Stimulated activated naive CD8-positive, alpha-beta T cell treated with anti-CD3 and anti-CD28 coated beads, Interleukin-15, Interleukin-2, amounts not matched to agents 100 U/mL and 50 U/mL, for 24 hours (primary cell): ENCODE measurements at places on chromosomes 5 and 9.

DNA sequence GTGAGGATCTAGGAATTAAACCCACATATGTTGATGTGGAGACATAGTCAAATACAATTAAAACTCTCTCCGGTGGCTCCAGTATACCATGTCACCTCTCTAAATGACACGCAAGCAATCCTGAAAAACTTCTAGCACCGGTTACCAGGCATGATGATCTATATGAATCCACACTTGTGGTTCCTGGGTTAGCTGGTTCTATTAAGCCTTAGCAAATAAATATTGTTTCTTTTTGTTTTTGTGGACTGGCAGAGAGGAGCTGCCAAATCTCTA, 104.8 kb downstream of the SEC61B start:
- DNase-seq: no peak

DNA sequence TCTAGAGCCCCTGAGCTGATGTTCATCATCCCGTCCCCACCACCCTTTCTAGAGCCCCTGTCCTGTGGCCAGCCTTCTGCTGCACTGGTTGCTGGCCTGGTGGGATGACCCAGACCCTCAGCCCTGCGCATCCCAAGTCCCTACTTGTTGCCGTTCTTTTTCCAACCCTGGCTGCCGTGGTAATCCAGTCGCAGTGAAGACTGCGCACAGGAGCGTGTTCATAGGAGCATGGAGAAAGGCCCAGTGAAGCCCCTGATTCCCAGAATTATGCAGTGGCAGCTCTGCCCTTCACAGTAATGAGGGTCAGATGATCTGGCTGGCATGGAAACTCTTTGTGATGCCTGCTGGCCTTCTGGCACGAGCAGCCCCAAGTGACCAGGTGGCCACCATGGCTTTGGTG, 183.3 kb downstream of the CACNA1B start:
- no peak for DNase-seq

DNA sequence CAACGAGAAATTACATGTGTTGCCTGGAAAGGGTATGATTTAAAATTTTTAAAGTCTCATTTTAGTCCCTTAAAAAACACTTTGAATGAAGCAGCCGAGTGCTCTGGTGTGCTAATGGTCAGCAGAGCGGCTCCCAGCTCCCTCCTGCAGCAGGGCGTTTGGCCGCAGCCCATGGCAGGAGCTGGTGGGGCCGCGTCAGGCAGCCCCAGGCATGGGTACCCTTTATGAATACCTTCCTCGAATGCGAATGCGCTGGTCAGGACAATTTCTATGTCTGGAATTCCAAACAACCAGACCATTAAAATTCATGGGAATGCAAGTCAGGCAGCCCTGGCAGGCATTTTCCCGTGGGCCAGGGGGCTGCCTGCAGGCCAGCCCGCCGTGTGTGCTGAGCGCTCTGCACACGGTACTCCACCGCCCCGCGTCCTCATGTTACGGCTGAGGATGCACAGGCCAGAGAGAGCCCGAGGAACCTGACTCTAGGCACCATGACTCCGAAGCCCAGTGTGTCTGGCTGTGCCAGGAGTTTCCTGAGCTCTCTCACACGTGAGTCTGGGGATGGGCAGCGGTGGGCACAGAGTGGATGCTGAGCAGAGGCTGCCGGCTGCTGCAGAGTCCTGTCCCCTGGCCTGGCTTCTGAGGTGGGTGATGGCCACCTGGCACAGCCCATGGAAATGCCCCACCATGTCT, 123.7 kb downstream of the WNK2 start:
- DNase-seq: no peak

DNA sequence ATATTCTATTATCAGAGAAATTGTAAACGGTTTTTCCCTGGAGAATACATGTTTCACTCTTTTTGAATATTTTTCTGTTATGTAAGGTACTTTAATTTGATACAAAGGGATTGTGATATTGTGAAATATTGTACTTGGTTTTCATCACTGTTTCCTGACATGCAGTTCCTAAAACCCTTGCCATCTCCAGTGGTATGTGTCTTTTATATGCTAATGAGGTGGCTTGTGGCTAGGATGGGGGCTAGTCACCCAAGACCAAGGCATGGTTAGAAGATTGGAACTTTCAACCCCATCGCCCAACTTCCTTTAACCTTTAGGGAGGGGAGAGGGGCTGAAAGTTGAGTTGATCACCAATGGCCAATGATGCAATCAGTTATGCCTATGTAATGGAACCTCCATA, 160.6 kb downstream of the TAF11L14 start:
- DNase-seq: no peak

GRCh38 chr5:174177531-174177930, 132.0 kb downstream of the NSG2 start:
- no peak for DNase-seq
